Activated CD4-positive, alpha-beta T cell treated with anti-CD3 and anti-CD28 coated beads, Interleukin-2, amount 10 ng/mL, durations not matched to agents 7 days and 5 days (primary cell): ENCODE measurements at places on chromosomes 7 and 10. TPM values are rescaled to one million over a fixed set of nuclear protein-coding genes. Genes with fewer than 3 reads are reported as not detected.

DNAJC12 gene
- 1.9 TPM for total RNA-seq

ZCCHC24 gene
- 0.73 TPM for total RNA-seq

FRA10AC1 gene
- total RNA-seq = 13.7 TPM

CACNB2 gene
- total RNA-seq = not detected

PARD3 gene
- 1.0 TPM for total RNA-seq

PROSER2 gene
- total RNA-seq = 0.27 TPM

DNA sequence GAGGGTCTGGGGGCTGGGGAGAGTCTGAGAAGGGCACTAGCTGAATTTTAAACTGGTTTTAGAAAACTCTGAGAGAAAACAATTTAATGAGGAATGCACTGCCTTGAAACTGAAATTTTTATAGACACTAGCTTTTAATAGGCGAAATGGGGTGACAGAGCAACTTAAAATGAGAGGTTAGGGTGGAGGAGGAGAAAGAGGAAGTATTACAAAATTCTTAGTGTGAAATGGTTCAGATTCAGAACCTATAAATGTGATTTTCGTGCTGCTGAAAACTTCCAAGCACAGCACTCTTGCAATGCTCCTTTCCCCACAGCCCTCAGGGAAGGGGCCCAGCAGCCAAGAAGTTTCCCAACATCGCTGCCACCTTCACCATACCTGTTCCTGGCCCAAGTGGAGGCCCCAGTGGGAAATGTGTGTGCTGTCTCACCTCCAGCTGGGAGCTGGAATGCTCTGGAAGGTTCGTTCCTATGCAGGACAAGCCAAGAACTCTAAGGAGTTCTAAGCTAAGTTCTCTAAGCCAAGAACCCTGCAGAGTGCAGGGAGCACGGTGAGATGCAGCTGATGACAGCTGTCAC is 60.0 kb downstream of the ATXN7L1 start:
- H3K4me3 ChIP-seq = no peak overlapping the region
- peaks cover 32% of the 10 kb centered on the region for H3K4me1 ChIP-seq
- peaks cover 16% of the 10 kb centered on the region for H3K27me3 ChIP-seq
- no peak overlapping the region for H3K27ac ChIP-seq
- peaks cover 2% of the 10 kb centered on the region for H3K36me3 ChIP-seq

DNA sequence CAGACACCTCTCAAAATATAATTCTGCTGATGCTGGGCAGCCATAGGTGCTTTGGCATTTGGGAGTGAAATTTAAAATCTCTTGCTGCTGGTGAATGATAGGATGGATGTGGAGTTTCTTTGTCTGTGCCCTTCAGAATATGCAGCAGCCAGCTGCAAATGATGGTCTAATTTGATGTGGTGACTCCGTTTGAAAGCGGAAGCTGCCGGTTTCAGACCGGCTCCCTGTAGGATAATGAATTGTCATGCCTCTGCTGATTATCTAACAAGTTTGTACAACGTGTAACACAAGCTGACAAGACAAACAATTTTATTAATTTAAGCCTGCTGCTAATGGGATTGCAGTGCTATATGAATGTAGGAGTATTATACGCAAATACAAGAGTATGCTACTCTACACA is 103.5 kb downstream of the SND1 start:
- H3K27ac ChIP-seq = no peak overlapping the region
- H3K36me3 ChIP-seq = peaks cover 12% of the 10 kb centered on the region
- H3K4me3 ChIP-seq = no peak overlapping the region

DNA sequence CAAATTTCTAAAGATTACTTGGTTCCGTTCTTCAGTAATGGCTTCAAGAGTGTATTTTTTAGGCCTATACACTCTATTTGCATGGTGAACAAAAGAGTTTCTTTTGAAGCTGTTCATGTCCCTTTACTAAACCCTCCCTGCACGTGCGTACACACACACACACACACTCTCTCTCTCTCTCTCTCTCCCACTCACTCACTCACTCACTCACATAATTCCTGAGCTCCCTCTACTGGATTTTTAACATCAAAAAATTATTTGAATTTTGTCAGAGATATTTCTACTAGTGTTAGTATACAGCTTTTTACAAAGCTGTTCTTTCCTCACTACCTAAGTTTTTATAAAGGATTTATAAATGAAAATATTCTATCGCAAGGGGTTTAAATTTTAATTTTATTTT is 85.9 kb downstream of the UBE3C start:
- DNase-seq = no peak
- H3K4me3 ChIP-seq = no peak overlapping the region
- H3K36me3 ChIP-seq = peaks cover 18% of the 10 kb centered on the region
- H3K27ac ChIP-seq = no peak overlapping the region

- peak overlapping the region; percentile 30 for H3K4me3 ChIP-seq
- DNase-seq = peak; percentile 83
- no peaks in the 10 kb centered on the region for H3K27me3 ChIP-seq
- peaks cover 3% of the 10 kb centered on the region for H3K36me3 ChIP-seq
- H3K4me1 ChIP-seq = peaks cover 64% of the 10 kb centered on the region
- peak overlapping the region; percentile 93 for H3K27ac ChIP-seq
Observed at GRCh38 chr7:3092468-3092867, 48.8 kb upstream of the CARD11 start.

DNA sequence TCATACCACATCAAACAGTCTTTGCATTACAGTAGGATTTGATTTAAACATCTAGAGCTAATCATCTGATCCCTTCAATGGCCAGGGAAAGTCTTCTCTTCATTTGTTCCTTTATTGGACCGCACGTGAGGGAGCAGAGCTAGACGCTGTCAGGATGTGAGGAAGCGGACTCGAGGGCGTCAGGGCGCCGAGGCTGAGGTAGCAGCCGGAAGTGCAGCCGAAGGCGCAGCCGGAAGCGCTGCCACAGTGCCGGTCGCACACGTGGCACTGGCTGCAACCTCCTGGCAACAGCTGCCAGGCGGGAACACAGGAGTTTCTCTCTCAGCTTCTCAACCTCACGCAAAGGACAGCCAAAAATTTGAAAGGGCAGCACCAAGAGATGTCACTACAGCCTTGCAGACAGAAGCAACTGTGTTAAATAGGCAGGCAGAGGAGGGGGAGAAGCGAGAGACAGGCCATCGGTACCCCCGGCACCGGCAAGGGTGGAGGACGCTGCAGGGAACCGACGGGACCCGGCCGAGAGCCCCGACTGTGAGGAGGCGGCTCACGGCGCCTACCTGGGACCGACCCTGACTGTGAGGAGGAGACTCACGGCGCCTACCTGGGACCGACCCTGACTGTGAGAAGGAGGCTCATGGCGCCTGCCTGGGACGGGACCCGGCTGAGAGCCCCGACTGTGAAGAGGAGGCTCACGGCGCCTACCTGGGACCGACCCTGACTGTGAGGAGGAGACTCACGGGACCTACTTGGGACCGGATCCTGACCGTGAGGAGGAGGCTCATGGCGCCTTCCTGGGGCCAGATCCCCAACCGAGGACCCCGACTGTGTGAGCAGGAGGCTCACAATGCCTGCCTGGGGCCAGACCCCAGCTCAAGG is 32.3 kb downstream of the VIPR2 start:
- H3K4me3 ChIP-seq = peak overlapping the region; percentile 16
- H3K36me3 ChIP-seq = no peaks in the 10 kb centered on the region
- no peak for DNase-seq
- H3K27ac ChIP-seq = no peak overlapping the region
- H3K27me3 ChIP-seq = peaks cover 18% of the 10 kb centered on the region
- peaks cover 5% of the 10 kb centered on the region for H3K4me1 ChIP-seq

DNA sequence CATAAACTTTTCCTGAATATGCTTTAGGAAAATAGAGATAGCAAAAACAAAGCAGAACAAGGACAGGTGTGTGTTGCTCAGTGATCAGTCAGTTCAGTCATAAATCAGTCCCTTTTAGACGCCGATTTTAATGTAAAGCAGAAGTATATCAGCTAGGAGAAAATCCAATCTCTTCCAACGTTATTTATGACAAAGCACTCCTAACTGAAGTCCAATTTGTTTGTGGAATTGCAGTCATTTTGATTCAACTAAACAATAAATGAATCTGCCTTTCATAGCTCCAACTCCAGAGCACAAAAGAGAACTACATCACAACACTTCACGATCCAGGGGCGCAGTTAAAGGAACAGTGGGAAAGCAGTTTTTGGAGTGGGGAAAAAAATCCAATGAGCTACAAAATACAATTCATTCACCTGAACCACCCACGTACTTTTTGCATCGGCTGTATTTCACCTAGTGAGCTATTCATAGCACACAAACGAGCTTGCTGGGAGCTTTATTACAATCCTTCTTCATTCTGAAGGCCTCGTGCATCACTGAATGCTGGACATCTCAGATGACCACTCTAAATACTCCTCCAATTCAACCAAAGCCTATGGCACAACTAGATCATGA is 151.3 kb downstream of the LRRN3 start:
- peaks cover 6% of the 10 kb centered on the region for H3K4me1 ChIP-seq
- H3K36me3 ChIP-seq = no peaks in the 10 kb centered on the region
- no peak overlapping the region for H3K27ac ChIP-seq
- H3K4me3 ChIP-seq = no peak overlapping the region
- H3K27me3 ChIP-seq = no peaks in the 10 kb centered on the region
- no peak for DNase-seq

- H3K4me3 ChIP-seq = no peak overlapping the region
- DNase-seq = no peak
- no peaks in the 10 kb centered on the region for H3K27me3 ChIP-seq
- no peaks in the 10 kb centered on the region for H3K4me1 ChIP-seq
- no peaks in the 10 kb centered on the region for H3K36me3 ChIP-seq
- H3K27ac ChIP-seq = no peak overlapping the region
Observed at GRCh38 chr7:80604436-80604835, 34.0 kb upstream of the CD36 start.

DNA sequence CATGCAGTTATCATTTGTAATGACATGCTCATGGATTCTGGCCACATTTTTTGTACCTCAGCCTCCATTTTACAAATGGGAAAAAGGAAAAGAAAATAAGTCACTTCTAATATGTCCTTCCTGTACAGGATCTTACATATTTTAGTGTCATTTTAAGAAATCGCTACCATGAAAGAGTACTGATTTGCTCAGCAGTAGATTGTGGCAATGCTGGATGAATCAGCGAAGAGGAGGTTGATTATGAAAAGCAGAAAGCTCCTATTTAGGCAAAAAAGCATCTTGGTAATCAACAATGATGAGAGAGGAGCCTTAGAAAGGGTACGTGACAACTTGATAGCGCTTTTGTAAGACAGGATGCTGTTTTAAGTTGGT is 522.9 kb downstream of the PARD3 start:
- no peaks in the 10 kb centered on the region for H3K36me3 ChIP-seq
- no peak for DNase-seq
- H3K4me3 ChIP-seq = no peak overlapping the region

DNA sequence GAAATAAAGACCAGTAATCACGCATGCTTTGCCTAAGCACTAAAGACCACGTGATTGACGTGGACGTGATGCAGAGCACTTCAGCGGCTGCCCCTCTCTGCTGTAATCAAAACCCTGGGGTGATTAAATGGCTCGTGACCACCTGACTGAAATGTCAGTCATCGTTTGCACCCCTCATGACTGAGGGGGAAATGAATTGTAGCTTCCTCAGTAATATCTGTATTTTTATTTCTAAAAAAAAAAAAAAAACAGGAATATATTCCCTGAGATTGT is 148.1 kb upstream of the RSU1 start:
- no peak overlapping the region for H3K4me3 ChIP-seq
- peaks cover 2% of the 10 kb centered on the region for H3K36me3 ChIP-seq
- H3K4me1 ChIP-seq = peaks cover 36% of the 10 kb centered on the region
- H3K27ac ChIP-seq = no peak overlapping the region

GRCh38 chr7:102096706-102097427 is 189.8 kb upstream of the SH2B2 start:
- no peaks in the 10 kb centered on the region for H3K4me1 ChIP-seq

DNA sequence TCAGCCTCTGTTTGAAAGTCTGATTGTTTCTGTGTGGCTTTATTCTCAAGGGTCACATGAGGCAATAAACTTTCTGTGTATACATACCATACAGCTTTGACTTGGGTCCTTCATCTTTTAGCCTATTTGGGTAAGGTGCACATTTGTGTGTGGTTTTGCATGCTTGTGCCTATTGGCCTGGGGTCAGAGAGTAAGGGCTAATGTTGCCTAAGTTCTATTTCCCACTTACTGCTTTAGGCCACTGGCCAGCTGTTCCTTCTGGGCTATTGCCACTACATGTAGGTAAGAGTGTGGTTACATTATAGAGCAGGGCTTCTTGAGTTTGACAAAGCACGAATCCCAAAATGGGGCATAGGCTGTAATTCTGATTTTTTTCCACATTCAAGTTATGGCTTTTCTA is 21.8 kb downstream of the BBIP1 start:
- DNase-seq = no peak
- H3K27me3 ChIP-seq = no peaks in the 10 kb centered on the region
- H3K4me1 ChIP-seq = peaks cover 13% of the 10 kb centered on the region
- peaks cover 56% of the 10 kb centered on the region for H3K36me3 ChIP-seq
- no peak overlapping the region for H3K4me3 ChIP-seq
- H3K27ac ChIP-seq = no peak overlapping the region

DNA sequence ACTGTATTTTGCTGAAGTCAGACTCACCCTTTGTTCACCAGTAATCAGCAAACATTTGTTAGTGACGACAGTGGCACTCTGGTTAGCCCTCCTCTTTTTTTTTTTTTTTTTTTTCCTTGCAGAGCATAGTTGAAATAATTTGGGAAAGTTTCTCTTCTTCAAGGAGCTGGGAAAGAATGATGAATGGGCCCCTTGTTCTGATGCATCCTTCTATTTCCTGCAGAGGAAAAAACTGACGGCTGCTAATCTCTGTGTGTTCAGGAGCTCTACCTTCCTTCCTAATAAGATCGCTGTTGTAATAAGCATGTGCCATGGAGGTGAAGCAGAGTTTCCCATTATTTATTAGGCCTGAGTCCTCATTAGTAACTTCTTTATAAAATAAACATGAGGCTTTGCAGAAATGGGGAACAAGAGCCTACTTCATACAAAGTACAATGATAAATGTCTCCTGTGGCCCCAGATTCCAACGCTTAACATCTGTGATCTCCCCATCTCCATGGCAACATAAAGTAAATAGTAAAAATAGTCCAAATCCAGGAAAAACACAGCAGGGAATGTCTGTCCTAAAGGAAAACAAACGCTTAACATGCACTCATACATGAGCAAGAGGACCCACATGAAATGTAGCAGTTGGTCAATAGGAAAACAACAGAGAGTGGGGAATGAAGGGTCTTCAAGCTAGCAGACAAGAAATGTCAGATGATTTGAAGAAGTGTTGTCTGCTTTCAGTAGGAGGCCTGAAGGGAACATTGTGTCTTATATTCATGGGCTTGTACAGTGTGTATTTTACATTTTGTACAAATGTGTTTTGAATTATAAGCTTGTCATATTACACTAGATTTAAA is 59.1 kb upstream of the CALD1 start:
- H3K27ac ChIP-seq = no peak overlapping the region
- H3K27me3 ChIP-seq = no peaks in the 10 kb centered on the region
- no peaks in the 10 kb centered on the region for H3K4me1 ChIP-seq
- no peak for DNase-seq
- no peaks in the 10 kb centered on the region for H3K36me3 ChIP-seq
- H3K4me3 ChIP-seq = no peak overlapping the region

GRCh38 chr10:63769367-63769766 is 248.2 kb downstream of the REEP3 start:
- no peak overlapping the region for H3K4me3 ChIP-seq
- peaks cover 14% of the 10 kb centered on the region for H3K27me3 ChIP-seq
- no peak overlapping the region for H3K27ac ChIP-seq
- H3K4me1 ChIP-seq = no peaks in the 10 kb centered on the region
- DNase-seq = no peak

- H3K4me3 ChIP-seq = no peak overlapping the region
- H3K27ac ChIP-seq = no peak overlapping the region
- peaks cover 3% of the 10 kb centered on the region for H3K4me1 ChIP-seq
Observed at GRCh38 chr10:23316406-23316805, 28.2 kb downstream of the C10orf67 start.

GRCh38 chr7:102125127-102125596 is 161.5 kb upstream of the SH2B2 start:
- H3K4me1 ChIP-seq = peaks cover 13% of the 10 kb centered on the region
- DNase-seq = no peak
- peak overlapping the region; percentile 46 for H3K27ac ChIP-seq
- no peaks in the 10 kb centered on the region for H3K27me3 ChIP-seq
